ENCODE measurements at places on chromosomes 7 and 10. TPM values are rescaled to one million over a fixed set of nuclear protein-coding genes. Genes with fewer than 3 reads are reported as not detected.

- no peaks in the 10 kb centered on the region for H3K4me1 ChIP-seq
- no peak overlapping the region for H3K4me3 ChIP-seq
- H3K27ac ChIP-seq: no peak overlapping the region
- H3K36me3 ChIP-seq: no peaks in the 10 kb centered on the region
- DNase-seq: no peak
- no peaks in the 10 kb centered on the region for H3K27me3 ChIP-seq
Observed at GRCh38 chr7:74466196-74466813, 12.6 kb downstream of the GTF2IRD1 start.

- no peaks in the 10 kb centered on the region for H3K27me3 ChIP-seq
Observed at GRCh38 chr10:74825371-74826141, 844 bp upstream of the KAT6B start.

DNA sequence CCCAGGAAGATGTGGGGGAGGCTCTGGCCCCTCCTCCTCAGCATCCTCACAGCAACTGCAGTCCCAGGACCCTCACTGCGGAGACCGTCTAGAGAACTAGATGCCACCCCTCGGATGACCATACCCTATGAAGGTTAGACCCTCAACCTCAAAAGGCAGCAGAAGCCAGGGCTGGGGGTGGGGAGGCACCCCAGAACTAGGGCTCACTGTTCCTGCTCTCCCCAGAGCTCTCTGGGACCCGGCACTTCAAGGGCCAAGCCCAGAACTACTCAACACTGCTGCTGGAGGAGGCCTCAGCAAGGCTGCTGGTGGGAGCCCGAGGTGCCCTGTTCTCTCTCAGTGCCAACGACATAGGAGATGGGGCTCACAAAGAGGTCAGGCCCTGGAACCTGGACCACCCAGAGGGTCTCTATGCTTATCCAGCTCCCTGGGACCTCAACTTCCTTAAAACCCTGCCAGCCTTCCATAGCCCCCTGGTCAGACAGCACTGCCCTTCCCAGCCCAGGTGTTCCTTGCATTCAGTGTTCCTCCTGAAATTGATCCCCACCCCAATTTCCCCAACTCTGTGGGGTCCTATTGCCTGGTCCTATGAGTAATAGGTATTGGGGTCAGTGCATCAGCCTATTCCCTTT lies 3.7 kb downstream of the SEMA4G start:
- peaks cover 8% of the 10 kb centered on the region for H3K4me1 ChIP-seq
- H3K36me3 ChIP-seq: no peaks in the 10 kb centered on the region
- H3K27me3 ChIP-seq: no peaks in the 10 kb centered on the region
- H3K27ac ChIP-seq: no peak overlapping the region

- H3K27me3 ChIP-seq: no peaks in the 10 kb centered on the region
- H3K36me3 ChIP-seq: no peaks in the 10 kb centered on the region
- H3K27ac ChIP-seq: no peak overlapping the region
- H3K4me1 ChIP-seq: no peaks in the 10 kb centered on the region
- no peak for DNase-seq
Observed at GRCh38 chr7:136496551-136496950, 371.9 kb upstream of the CHRM2 start.

DNA sequence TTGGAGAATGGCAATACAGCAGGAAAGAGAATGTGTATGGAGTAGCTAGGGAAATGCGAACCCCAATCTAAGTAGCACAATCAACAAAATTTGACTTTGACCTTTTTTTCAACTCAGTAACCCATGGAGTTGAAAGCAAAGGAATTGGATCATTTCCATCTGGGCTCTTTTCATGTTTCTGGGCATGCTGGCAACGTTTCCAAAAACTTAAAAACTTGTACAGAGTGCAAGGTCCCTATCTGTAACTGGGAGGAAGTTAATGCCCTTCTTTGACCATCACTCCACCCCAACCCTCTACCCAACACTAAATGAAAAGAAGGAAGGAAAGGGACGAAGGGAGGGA lies 1.3 kb upstream of the HIBADH start:
- DNase-seq: no peak
- no peak overlapping the region for H3K4me3 ChIP-seq
- H3K27ac ChIP-seq: no peak overlapping the region

DNA sequence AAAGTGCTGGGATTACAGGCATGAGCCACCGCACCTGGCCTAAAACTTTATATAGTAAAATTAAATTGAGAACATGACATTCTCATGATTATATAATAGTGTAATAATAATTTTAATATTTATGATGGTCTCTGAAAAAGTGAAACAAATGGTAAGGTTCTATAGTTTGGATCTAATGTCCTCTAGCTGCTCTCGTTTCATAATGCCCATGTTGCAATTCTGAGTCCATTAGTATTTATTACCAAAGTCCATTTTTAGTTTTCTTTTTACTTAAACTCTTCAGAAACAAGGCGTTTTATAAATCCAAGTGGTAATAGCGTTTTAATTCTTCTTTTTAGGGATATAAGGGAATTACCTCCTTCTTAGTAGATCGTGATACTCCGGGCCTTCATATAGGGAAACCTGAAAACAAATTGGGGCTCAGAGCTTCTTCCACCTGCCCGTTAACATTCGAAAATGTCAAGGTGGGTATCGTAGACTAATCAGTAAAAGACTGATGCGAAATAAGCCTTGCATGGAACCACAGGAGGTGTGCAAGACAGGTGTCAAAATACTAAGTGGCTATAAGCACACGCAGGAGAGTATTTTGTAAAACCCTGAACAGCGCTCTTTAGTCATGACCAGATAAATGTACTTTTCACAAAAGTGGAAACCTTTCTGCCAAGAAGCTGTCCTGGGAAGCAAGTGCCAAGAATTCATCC lies 34.1 kb downstream of the ACADSB start:
- no peak overlapping the region for H3K4me3 ChIP-seq
- H3K27me3 ChIP-seq: no peaks in the 10 kb centered on the region
- no peak overlapping the region for H3K27ac ChIP-seq
- no peaks in the 10 kb centered on the region for H3K36me3 ChIP-seq

DNA sequence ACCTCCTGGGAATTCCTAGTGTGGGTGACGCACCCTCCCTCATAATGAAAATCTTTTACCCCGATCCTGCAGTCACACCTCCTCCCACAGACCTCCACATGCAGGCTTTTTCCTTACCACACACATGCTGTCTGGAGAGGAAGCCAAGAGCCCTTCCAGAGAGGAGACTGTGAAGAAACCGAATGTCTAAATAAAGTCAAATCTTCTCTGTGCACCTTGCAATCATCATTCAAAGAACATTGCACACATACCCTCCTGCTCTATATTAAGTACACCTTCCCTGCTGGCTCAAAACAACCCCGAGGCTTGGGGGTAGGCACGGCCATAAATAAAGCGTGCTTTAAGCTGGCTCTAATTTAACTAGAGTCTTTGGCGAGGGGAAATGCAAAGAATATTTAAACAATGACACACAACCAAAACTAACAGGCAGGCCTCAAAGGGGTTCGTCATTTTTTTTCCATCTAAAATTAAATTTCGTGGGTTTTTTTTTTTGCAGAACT lies 34.9 kb downstream of the CALML3 start:
- peak overlapping the region; percentile 32 for H3K4me3 ChIP-seq
- H3K27ac ChIP-seq: peak overlapping the region; percentile 62
- H3K36me3 ChIP-seq: no peaks in the 10 kb centered on the region
- H3K4me1 ChIP-seq: peaks cover 43% of the 10 kb centered on the region
- H3K27me3 ChIP-seq: no peaks in the 10 kb centered on the region

GRCh38 chr10:86265236-86265894 lies 101.2 kb downstream of the GRID1 start:
- H3K36me3 ChIP-seq: no peaks in the 10 kb centered on the region
- H3K27me3 ChIP-seq: peaks cover 6% of the 10 kb centered on the region
- H3K4me3 ChIP-seq: no peak overlapping the region
- H3K27ac ChIP-seq: no peak overlapping the region

GRCh38 chr10:86389441-86390193 lies 23.0 kb upstream of the GRID1 start:
- H3K4me1 ChIP-seq: peaks cover 4% of the 10 kb centered on the region
- H3K36me3 ChIP-seq: no peaks in the 10 kb centered on the region
- H3K27me3 ChIP-seq: peaks cover 16% of the 10 kb centered on the region
- DNase-seq: no peak

DLX6 gene
- 0.25 TPM for total RNA-seq

IKZF1 gene
- 0.60 TPM for total RNA-seq

PDE6C gene
- total RNA-seq: not detected

All from astrocyte (in vitro differentiated cells and primary cell).